ENCODE measurements at places on chromosomes 3 and 15. TPM values are rescaled to one million over a fixed set of nuclear protein-coding genes. Genes with fewer than 3 reads are reported as not detected.

AQP9 gene
- not detected for total RNA-seq

HEXA gene
- total RNA-seq = 49.3 TPM

DNA sequence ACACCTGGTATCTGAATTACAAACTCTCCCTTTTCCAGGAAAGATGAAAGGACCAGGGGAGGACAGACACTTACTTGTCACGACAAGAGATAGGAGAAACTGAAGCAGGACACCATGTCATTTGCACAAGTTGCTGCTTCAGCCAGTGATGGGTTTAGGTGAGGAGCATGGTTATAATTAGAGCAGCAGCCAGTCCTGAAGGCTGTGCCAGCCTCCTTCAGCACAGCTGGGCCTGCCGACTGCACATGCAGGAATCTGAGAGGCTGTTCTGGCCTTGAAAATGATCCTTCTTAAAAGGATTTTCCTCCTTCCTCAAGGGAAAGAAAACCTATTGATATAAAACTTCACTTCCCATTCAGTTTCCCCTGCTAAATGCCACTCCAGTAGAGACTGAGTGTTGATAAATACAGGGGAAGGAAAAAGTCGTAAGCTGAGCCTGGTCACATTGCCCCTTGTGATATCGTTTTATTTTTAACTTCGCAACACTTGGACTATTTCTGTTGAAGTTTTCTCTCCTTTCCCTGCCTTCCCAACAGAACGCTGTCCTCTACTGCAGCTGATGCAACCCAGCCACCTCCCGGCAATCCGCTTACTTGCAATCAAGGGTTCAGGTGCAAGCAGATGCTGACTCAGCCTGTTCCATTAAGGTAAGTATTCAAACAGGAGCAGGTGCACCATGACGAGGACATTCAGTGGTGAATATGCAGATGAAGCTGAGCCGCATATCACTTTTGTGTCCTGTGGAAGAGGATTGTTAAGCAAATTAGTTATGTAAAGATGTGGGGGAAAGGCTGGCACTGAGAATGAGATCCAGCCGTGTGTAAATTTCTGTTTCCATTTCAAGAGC, at the start of gene FBXO40:
TSS of gene FBXO40 (plus strand) at position 524 of the 847 bp plus-strand sequence. CDS start 27,197 bp downstream, outside the sequence.
- no peak for DNase-seq

- DNase-seq = peak; percentile 67
These were observed 9.1 kb upstream of the GNAI2 start for GRCh38 chr3:50226888-50227389.

GRCh38 chr3:120767106-120767505, 24.6 kb downstream of the GTF2E1 start:
- no peak for DNase-seq

- DNase-seq = no peak
These were observed 17.0 kb downstream of the PCYT1A start for GRCh38 chr3:196270499-196270898.

GRCh38 chr3:121951291-121951919, 57.2 kb downstream of the SLC15A2 start:
- DNase-seq = no peak

DNA sequence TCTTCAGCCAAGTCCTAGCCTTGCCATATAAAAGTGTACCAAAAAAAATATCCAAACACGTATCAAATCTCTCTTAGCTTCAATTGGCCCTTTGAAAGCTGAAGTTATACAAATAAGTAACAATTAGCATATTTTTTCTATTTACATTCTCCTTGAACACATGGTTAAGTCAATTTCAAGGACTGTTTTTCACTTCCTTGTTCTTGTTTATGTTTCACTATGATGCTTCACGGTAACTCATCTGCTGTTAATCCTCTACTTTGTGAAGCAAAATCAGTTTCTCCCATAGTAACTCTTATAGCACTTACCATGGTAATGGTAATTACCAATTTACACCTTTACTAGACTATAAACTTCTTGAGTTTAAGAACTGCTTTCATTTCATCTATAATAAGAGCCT, 10.6 kb upstream of the SPRED1 start:
- DNase-seq = no peak

GRCh38 chr3:177320765-177321247, 123.5 kb upstream of the TBL1XR1 start:
- DNase-seq = no peak
